Putamen (tissue), 1 donor: ENCODE measurements at places on chromosomes 12 and 14.

DNA sequence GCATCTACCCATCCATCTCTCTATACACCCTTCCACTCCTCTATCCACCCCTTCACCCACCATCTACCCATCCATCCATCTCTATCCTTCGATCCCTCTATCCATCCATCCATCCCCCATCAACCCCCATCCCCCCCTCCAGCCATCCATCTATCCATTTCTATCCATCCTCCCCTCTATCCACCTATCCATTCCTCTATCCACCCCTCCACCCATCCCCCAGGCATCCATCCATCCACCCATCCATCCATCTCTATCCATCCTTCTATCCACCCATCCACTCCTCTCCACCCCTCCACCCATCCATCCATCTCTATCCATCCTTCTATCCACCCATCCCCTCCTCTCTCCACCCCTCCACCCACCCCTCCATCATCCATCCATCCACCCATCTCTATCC lies 17.5 kb upstream of the GPR132 start:
- no peak for DNase-seq

GRCh38 chr12:41277946-41278267 lies 89.8 kb downstream of the PDZRN4 start:
- DNase-seq = no peak

- DNase-seq = peak; percentile 45
These were observed 61.4 kb downstream of the MYF5 start for GRCh38 chr12:80778005-80778541.

- DNase-seq = no peak
These were observed 32.2 kb upstream of the MDM1 start for GRCh38 chr12:68364328-68364727.

GRCh38 chr12:105982022-105982421 lies 156.7 kb downstream of the NUAK1 start:
- no peak for DNase-seq
